Fibroblast of skin of right biceps (primary cell): ENCODE measurements at places on chromosomes 3 and 15.

DNA sequence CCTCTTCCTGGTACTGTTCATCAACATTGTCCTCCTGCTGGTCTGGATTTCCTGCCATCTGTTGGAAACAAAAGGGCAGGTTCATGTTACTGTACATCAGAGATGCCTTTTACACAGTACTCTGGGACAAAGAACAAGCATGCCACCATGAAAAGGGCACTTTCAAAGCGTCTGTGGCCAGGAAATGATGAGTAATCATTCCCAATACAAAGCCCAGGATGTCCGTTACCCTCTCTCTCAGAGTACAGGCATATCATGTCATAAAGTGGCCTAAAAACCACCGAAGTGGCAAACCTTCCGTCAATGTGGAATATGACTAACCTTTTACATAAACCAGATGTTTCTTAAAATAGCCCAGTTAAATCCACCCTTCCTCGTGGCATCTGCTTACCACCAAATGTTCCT lies 71.2 kb downstream of the GOLIM4 start:
- DNase-seq, result peak; percentile 83

GRCh38 chr3:170640737-170641171 lies 54.9 kb upstream of the SLC7A14 start:
- no peak for DNase-seq

DNA sequence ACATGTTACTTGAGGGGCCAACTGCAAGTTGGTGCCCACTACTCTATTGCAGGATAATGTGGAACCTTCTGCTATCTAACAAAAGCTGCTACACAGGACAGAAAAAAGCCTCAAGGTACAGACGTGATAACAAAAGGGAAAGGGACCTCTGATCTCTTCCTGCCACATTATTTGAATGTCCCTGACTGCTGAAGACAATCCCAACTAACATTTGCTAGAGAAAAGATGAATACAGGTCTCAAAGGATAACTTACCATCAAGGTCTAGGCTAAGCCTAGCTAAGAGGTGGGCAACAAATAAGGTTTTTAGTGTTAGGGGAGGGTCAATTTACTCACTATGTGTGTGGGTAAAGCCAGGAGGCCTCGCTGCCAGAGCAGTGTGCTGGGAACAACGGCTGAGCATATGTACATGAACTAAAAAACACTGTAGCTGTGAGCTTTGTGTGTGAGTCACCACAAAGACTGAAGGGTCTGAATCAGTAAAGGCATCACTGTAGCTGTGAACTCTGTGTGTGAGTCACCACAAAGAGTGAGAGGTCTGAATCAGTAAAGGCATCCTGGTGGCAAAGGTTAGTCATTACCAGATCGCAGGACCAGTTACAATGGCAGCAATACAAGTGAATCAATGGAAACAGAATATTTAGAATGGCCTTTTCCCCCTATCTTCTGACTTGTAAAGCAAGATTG lies 111.7 kb downstream of the LMLN start:
- peak; percentile 92 for DNase-seq

DNA sequence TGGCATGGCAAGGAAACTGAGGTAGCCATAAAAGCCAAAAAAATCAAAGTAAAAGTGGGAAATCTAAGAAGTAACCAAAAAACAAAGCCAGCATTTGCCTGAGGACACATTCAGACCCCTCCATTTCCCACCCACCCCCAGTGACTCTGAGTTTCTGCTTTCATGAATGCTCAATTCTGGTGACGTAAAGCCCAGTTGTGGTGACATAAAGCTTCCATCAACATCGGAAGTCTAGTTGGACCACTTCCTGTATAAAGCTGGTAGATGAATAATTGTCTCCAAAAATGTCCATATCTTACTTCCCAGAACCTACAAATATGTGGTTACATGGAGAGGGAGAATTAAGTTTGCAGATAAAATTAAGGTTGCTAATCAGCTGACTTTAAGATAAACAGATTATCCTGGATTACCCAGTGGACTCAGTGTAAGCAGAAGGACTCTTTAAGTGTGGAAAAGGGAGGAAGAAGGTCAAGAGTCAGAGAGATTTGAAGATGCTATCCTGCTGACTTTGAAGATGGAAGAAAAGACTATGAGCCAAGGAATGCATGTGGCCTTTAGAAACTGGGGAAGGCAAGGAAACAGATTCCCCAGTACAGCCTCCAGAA lies 62.0 kb upstream of the ST3GAL6 start:
- DNase-seq, result no peak

DNA sequence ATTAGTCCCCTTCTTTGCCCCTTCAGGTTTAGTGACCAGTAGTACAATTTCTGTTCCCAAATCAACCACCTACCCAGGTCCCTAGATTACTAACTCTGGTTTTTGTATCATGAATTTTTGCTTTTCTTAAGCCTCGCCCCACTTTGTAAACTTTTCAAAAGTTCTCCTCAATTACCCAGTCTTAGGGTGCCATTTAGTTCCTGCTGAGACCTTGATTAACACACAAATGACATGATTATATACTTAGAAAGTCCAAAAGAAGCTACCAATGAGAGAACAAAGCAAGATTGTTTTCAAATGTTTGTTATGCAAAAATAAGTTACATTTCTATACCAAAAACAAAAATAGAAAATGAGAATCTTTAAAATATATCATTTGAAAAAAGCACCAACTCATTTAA lies 594.4 kb downstream of the SQOR start:
- DNase-seq, result no peak

DNA sequence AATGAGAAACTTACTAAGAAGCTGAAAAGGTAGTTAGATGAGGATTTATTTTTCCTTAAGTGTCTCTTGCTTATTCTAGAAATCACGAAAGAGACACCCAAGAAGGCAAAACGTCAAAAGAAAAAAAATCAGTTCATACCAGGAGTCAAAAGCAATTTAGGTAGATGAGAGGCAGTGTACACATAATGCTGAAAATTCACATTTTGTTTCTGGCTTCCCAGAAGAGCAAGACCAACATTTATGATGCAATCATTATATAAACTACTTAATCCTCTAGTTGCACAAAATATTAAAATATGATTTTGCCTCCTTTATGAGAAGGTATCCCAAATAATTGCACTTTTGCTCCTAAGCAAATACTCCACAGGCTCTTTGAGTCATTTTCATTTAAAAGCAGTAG lies 228.0 kb downstream of the FMN1 start:
- DNase-seq, result no peak

- DNase-seq, result no peak
Measured at GRCh38 chr3:55489798-55490132, 2.7 kb upstream of the WNT5A start.
